ENCODE measurements at places on chromosomes 3 and 15. TPM values are rescaled to one million over a fixed set of nuclear protein-coding genes. Genes with fewer than 3 reads are reported as not detected.
A peak's percentile ranks its signal among the peaks of the same experiment; 100 is the strongest.

DNA sequence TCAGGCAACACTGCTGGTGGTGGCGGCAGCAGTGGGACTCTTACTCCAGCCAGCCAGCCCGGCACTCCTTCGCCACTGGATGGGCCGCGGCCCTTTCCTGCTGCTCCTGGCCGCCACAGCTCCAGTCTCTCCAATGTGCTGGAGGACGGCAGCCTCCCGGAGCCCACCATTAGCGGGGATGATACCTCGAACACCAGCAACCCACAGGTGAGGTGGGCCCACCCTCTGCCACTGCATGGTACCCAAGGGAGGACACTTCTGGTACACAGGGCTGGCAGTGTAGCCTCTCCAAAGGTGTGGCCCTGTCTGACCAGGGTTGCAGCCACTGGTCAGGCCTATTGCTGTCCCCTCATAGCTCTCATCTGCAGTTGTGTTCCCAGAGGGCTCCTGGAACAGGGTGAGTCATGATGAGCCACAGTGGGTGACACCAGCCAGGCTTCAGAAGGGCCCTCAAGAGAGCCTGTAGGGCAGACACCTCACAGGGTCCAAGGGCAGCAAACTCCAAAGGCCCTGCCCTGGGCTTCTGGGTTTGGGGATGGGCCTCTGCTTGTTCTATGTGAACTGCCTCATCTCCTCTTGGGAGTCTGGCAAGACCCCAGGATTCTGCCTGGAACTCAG is 20.8 kb downstream of the NBEAL2 start:
- no peak for DNase-seq

- no peak for DNase-seq
Observed at GRCh38 chr3:13207975-13208705, 134.9 kb upstream of the IQSEC1 start.

LRRC3B gene
- 1.9 TPM for polyA plus RNA-seq

- DNase-seq: peak; percentile 61
Observed at GRCh38 chr3:14439501-14440167, 37.2 kb downstream of the SLC6A6 start.

DNA sequence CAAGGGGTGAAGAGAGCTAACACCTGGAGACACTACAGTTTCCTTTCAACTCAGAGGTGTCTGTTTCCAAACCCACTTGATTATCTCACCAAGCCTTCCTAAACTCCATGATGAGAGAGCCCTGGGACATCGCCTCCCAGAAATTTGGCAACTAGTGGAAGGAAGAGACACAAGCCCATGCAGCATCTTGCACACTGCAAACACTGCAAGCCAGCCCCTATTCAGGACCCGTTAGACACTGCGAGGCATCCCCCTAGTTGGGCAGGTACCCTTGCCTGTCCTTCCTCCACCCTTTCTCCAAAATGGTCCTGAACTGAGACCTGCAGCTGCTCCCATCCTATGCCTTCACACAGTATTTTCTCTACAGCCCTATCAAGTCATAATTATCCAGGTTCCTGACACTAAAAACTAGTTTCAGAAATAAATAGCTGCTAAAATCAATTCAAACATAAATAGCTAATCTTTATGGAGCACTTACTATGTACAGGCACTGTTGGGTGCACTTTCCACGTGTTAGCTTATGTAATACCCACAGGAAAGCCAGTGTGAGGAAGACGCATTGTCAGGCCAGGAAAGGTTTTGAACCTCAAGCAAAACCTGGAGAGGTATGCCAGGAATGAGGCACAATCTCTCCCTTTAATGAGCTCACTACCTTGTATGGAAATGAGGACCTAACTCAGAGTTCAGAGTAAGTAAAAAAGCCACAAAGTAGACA is 2.8 kb downstream of the MAGI1 start:
- no peak for DNase-seq

TMEM212 gene
- polyA plus RNA-seq: 0.08 TPM

- DNase-seq: no peak
Observed at GRCh38 chr3:118974356-118975097, 60.1 kb downstream of the IGSF11 start.

DNA sequence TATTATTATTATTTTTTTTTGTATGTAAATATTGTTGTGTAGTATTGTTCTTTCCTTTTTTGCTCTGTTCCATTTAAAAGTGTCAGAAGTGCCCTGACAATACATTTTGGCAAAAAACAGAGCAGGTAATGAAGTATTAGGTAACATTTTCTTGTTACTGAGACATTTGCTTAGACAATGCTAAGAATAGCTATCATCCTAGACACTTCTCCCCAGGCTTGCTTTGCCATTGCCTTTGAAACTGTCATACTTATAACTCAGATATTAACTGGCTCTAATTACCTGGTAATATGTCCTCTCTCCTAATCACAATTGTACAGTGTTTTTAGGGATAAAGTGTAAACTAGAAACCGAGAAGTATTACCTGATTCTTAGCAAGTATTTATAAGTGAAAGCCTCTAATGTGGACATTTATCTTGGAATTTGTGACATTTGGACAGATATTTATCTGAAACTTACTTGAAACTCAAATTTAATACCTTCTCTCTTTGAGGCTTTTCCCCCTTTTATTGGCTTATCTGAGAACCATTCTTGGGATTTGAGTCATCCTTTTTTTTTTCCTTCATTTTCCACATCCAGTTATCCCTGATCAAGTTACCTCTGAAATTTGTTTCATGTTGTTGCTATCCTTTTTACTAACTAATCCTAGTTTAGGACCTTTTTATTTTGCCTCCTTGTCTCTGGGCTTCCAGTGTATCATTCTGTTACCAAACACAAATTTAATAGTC is 13.1 kb downstream of the ARIH1 start:
- no peak for DNase-seq

- DNase-seq: no peak
Observed at GRCh38 chr3:23330568-23330967, 127.4 kb downstream of the UBE2E2 start.

DNA sequence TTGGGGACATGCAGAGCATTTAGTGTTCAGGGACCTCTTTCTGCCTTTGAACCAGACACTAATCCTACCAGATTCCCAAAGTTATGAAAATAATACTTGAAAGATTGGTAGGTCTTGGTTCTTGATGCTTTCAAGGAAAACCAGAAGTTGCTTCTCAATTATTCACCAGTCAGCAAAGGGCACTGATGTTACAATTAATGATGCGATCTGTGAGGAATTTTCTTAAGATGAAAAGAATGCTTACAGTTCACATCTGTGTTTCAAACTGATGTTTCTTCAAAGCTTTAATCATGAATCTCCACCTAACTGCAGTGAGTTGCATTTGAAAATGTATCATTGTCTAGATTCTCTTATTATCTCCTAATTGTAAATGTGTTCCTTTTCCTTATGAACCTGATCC is 161.0 kb downstream of the NAALADL2 start:
- DNase-seq: no peak

SNUPN gene
- polyA plus RNA-seq: 27.8 TPM

GRCh38 chr3:39383045-39383880 is at the start of gene SLC25A38:
SLC25A38 (plus strand) TSS chr3:39383370; CDS start chr3:39383725, 355 bp downstream.
- DNase-seq: peak; percentile 75

- DNase-seq: no peak
Observed at GRCh38 chr15:74403991-74404563, 29.7 kb downstream of the SEMA7A start.

- no peak for DNase-seq
Observed at GRCh38 chr3:113241292-113242095, 30.1 kb downstream of the BOC start.

ESYT3 gene
- polyA plus RNA-seq: 1.9 TPM

DNA sequence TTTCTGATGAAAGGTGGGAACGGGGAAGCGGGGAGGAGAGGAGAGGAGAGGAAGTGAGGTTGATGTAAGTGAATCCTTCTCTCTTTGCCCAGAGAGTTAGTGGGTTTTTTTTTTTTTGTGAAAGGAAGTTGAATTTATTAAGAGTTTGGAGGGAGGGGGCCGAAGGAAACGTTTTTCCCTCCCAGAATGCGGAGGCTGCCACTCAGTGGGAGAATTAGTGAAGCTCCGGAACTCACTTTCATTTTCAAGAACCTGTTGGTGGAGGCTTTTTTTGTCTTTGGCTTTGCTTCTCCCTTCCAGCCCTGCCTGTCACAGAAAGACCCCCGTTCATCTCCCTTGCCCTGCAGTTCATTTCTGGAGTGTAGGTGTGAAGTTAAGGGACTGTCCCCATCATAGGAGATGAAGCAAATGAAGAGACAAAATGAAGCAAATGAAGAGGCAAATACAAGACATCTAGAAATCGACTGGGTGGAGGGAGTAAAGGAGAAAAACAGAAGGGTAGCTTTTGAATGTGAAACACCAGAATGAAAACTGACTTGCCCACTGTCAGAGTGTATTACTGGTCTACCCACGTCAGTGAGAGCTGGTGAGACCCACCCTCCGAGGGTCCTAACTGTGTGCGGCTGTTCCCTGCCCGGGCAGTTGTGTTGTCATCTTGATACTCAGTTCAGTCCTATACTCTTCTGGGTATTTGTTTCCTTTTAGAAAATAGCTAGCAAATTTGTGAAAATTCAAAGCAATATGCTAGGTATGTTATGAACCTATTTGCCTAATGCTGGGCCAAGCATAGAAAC is 91.5 kb downstream of the ITPR1 start:
- DNase-seq: no peak

- no peak for DNase-seq
Observed at GRCh38 chr15:60017538-60018520, 13.7 kb downstream of the FOXB1 start.

- DNase-seq: no peak
Observed at GRCh38 chr15:78047761-78048627, 29.5 kb downstream of the TBC1D2B start.

DNA sequence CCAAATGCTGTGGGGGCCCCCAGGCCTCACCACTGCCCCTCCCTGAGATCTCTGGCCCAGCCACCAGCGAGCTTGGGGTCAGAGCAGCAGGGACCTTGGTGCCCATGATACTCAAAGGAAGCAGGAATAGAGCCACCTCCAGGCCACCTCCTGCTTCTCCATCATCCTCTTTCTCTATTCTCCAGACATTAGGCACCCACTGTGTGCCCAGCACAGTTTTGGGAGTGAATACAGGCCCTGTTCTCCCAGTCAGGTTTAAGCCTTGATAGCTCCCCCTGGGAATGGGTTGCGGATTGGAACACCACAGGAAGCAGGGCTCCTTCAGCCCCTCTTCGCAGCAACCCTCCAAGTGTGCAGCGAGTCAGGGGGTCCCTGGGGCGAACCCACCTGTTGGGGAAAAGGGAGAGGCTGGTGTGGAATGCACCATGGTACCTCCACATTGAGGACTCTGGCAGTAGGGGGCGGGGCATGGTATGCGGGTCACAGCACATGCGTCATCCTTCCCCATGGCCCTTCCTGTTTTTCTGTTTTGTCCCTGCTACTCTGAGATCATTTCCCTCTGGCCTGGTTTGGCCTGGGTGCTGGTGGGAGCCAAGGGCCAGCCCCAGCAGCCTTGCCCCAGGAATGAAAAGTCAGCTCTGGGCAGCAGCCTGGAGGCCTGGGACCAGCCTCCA is 14.2 kb upstream of the SEMA3B start:
- no peak for DNase-seq

- no peak for DNase-seq
Observed at GRCh38 chr3:177729956-177730681, 532.8 kb upstream of the TBL1XR1 start.
